Activated CD8-positive, alpha-beta memory T cell treated with anti-CD3 and anti-CD28 coated beads, Interleukin-2, amount 50 U/mL, for 48 hours (primary cell): ENCODE measurements at places on chromosomes 5 and 9.

DNA sequence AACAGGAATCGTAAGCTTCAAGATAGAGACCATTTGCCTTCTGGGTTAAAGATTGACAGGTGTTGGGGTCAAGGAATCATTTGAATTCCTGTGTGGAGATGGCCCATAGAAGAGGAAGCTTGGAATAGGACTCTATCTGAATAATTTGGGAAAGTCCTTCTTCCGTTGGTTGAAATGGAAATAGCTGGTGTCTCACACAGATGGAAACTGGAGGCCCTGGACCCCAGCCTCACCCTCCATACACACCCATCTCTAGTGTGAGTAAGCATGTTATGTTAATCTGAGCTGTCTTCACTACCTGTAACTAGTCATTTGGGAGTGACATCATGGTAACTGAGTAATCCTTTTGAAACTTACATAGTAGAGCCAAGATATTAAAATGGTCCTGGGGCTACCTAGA lies 184.4 kb downstream of the CD180 start:
- DNase-seq, result no peak

- no peak for DNase-seq
These were observed 257.2 kb downstream of the PJA2 start for GRCh38 chr5:109152565-109152964.

- no peak for DNase-seq
These were observed 6.2 kb downstream of the PDLIM4 start for GRCh38 chr5:132263548-132264261.

- DNase-seq, result no peak
These were observed 244.3 kb upstream of the ZNF608 start for GRCh38 chr5:124990723-124991122.

DNA sequence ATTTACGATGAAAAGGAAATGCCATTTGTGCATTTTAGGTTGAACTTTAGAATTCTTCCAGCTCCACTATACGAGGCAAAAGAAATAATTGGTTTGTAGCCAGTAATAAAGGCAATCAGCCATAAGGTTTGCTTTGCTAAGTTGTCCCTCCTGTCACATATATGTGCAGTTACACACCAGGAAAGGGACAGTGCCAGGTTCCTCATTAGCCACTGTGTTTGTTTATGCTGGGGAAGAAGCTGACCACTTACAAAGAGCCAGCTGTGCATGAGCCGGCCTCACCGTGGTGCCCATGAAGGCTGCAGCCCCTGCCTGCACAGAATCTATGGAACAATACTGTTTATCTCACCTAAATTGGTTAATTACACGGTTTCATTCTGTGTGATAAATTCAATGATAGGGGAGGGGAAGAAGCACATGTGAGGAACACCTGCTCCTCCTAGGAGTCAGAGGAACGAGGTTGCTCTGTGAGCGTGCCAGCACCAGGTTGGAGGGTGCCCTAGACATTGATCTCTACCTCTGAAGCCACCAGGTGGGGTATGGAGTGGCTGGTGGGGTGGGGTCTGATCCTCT lies 173.8 kb upstream of the DAP start:
- no peak for DNase-seq

DNA sequence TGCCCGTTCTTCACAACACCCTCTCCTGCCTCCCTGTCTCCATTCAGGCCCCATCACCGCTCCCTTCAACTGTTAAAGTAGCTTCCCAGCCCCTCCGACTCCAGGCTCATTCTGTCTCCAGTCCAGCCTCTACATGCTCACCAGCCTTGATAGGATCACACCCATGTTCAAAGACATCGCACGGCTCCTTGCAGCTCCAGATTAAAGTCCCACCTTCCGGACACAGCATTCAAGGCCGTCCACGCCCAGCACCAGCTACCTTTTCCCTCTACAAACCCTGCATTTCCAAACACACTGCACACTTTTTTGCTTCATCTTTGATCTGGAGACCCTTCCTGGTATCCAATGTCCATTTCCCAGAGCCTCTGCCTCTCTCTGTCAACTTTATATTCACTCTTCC lies 6.4 kb downstream of the GABBR2 start:
- DNase-seq, result no peak
